ENCODE measurements at places on chromosomes 6 and 20. TPM values are rescaled to one million over a fixed set of nuclear protein-coding genes. Genes with fewer than 3 reads are reported as not detected.

DNA sequence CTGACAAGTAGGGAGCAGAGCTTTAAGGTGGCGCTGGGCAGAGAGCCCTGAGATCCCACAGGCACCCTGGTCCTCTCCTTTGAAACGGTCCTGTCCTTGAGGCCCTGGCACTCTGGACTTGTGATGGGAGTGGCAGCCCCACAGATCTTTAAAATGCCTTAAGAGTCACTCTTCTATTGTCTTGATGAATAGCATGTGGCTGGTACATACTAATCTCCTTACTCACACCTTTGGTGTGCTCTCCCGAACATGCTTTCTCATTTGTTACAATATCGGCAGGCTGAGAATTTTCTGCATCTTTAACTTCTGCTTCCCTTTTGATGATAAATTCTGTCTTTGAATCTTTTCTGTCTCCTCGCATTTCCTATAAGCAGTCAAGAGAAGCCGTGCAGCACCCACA lies 333.8 kb downstream of the TFAP2A start:
- DNase-seq: no peak
- H3K4me3 ChIP-seq: no peak overlapping the region
- no peaks in the 10 kb centered on the region for H3K27me3 ChIP-seq
- no peaks in the 10 kb centered on the region for H3K4me1 ChIP-seq
- no peak overlapping the region for H3K27ac ChIP-seq

GRCh38 chr6:7257521-7258230 lies 55.3 kb downstream of the SSR1 start:
- no peak for DNase-seq
- H3K4me3 ChIP-seq: no peak overlapping the region
- H3K27ac ChIP-seq: no peak overlapping the region
- H3K4me1 ChIP-seq: peaks cover 30% of the 10 kb centered on the region

DNA sequence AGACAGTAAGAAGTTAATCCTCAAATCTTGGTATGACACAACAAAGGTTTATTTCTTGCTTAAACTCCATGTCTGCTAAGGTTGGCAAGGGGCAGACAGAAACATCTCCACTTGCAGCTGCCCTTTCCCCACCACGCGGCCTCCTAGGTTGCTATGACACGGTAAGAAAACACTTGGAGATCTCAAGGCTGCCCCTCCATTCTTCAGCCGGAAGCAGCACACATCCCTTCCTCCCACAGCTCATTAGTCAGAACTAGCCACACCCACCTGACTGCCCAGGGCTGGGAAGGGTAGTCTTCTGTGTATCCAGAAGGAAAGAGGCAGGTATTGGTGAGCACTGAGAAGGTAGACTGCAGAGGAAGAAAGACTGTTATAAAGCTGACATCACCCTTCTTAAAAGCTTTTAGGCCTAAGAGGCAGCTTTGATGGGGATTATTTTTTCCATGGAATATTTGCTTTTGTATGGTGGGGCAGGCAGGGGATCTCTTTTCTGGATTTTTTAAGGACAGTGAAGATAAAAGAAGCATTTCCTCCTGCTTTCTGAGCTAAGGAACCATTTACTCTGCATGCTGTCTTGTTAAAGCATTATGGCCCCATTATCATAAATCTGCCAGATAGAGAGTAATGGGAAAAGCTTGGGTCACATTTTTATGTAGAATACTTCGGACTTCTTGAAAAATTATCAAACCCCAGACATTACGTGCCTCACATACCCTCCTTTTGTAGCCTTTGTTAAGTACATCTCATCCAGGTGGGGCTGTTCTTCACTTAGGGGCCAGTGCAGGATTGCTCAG lies 41.6 kb downstream of the MRAP2 start:
- no peak overlapping the region for H3K4me3 ChIP-seq
- H3K4me1 ChIP-seq: no peaks in the 10 kb centered on the region
- H3K36me3 ChIP-seq: peaks cover 11% of the 10 kb centered on the region
- no peak overlapping the region for H3K27ac ChIP-seq
- no peaks in the 10 kb centered on the region for H3K27me3 ChIP-seq
- no peak for DNase-seq

DNA sequence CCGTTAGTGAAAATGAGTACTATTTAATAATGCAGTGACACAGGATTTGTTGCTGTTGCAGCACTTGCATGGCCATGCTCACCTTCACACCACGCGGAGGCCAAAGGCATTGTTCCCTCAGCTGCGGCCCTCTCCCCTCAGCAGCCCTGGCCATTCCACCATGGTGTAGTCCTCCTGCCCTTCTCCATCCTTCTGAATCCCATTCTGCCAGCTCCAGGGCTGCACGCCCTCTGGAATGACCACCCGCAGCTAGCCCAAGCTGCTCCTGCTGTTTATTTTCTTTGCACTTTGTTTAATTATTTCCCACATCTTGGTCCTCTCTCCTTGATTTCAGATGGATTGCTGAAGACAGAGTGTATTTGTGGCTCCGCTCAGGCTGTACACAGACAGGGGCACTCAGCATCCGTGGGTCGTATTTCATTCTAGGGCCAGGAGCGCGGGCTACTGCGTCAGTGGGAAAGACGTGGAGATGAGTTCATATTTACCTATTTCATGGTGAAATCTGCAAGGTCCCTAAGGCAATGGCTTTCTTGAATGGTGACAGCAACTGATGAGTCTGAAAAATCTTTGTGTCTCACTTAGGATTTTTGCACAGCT lies 81.4 kb upstream of the DUSP22 start:
- no peak overlapping the region for H3K4me3 ChIP-seq
- peaks cover 43% of the 10 kb centered on the region for H3K4me1 ChIP-seq
- no peaks in the 10 kb centered on the region for H3K36me3 ChIP-seq
- H3K27me3 ChIP-seq: peaks cover 19% of the 10 kb centered on the region
- no peak overlapping the region for H3K27ac ChIP-seq

GRCh38 chr20:45967551-45968080 lies 4.4 kb downstream of the ZNF335 start:
- peaks cover 28% of the 10 kb centered on the region for H3K4me1 ChIP-seq
- no peak overlapping the region for H3K4me3 ChIP-seq
- H3K36me3 ChIP-seq: peaks cover 14% of the 10 kb centered on the region
- no peak for DNase-seq
- H3K27ac ChIP-seq: no peak overlapping the region
- no peaks in the 10 kb centered on the region for H3K27me3 ChIP-seq

- DNase-seq: no peak
- H3K36me3 ChIP-seq: peaks cover 8% of the 10 kb centered on the region
- peaks cover 17% of the 10 kb centered on the region for H3K4me1 ChIP-seq
- peaks cover 21% of the 10 kb centered on the region for H3K27me3 ChIP-seq
- no peak overlapping the region for H3K27ac ChIP-seq
Observed at GRCh38 chr6:714100-714499, 21.2 kb upstream of the EXOC2 start.

DNA sequence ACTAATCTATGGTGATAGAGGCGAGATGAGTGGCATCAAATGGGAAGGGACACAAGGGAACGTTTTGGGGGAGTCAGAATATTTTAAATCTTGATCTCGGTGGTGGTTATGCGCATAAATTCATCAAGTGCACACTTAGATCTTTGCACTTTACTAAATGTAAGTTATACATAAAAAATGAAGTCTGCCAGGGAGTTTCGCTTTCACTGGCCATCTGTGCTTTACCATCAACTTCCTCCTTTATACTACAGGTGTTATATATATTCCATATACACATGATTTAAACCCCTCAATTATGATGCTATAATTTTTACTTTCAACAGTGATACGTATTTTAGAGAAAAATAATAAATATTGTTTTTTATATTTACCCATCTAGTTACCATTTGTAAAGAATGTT lies 97.6 kb upstream of the AKIRIN2 start:
- H3K27ac ChIP-seq: peak overlapping the region; percentile 46
- peak overlapping the region; percentile 2 for H3K4me3 ChIP-seq
- DNase-seq: peak; percentile 48
- no peaks in the 10 kb centered on the region for H3K27me3 ChIP-seq
- peaks cover 36% of the 10 kb centered on the region for H3K4me1 ChIP-seq

DNA sequence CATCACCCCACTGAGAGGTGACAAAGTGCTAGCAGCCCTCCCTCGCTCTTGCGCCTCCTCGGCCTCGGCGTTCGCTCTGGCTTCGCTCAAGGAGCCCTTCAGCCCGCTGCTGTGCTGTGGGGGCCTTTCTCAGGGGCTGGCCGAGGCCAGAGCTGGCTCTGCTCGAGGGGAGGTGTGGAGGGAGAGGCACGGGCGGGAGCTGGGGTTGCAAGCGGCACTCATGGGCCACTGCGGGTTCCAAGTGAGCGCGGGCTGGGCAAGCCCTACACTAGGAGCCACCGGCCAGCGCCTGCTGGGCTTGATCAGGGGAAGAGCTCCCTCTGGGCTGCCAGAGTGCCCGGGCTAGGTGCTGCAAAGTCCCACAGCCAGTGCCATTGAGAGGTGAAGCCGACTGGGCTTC lies 964.8 kb upstream of the GJE1 start:
- H3K4me3 ChIP-seq: no peak overlapping the region
- no peak for DNase-seq
- no peaks in the 10 kb centered on the region for H3K36me3 ChIP-seq
- no peaks in the 10 kb centered on the region for H3K4me1 ChIP-seq

GRCh38 chr6:28712982-28713381 lies 187.3 kb downstream of the GPX5 start:
- DNase-seq: no peak
- H3K4me1 ChIP-seq: peaks cover 7% of the 10 kb centered on the region
- H3K36me3 ChIP-seq: peaks cover 22% of the 10 kb centered on the region
- peaks cover 52% of the 10 kb centered on the region for H3K27me3 ChIP-seq
- H3K27ac ChIP-seq: no peak overlapping the region

DNA sequence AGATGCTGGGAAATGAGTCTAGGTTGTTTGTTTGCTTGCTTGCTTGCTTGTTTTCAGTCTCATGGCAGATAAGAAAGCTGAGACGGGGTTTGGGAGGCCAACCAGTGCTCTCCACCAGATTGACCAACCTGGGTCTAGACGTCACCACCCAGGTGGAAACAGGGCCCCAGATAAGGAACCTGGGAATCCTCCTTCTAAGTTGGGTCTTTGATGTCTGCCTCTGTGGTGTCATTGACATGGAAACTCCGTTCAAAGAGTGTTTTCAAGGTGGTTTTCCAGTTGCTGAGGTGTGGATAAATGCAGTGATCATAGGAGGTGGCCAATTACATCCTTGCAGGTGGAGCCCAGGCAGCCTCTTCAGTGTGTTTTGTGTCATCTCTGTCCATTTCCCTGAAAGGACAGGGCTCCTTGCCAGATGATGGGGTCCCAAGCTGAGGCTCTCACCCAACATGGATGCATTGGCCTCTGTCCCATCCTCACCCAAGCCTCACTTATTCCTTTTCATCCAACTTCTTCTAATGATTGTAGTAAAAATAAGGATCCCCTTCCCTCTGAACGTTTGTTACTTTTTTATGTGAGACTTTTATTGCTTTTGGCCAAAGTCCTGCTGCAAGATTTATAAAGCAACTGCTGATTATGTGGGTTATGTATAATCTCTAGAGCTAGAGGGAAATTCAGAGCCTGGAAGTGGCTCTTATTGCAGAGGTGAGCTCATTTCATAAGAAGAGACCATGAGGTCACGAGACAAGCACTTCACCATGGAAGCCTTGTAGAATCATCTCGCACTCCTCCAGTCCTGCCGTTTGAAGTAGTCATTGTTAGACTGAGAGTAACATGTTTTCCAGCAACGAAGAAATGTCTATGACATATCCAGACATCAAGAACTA lies 32.0 kb upstream of the SYNDIG1 start:
- H3K4me3 ChIP-seq: no peak overlapping the region
- H3K27ac ChIP-seq: no peak overlapping the region
- H3K36me3 ChIP-seq: peaks cover under 1% of the 10 kb centered on the region
- no peaks in the 10 kb centered on the region for H3K4me1 ChIP-seq
- DNase-seq: no peak

GRCh38 chr20:14716351-14716801 lies 379.0 kb upstream of the FLRT3 start:
- H3K36me3 ChIP-seq: no peaks in the 10 kb centered on the region
- H3K4me3 ChIP-seq: no peak overlapping the region
- DNase-seq: no peak
- peaks cover 13% of the 10 kb centered on the region for H3K27me3 ChIP-seq
- H3K27ac ChIP-seq: no peak overlapping the region

GRCh38 chr6:133683606-133684005 lies 205.3 kb upstream of the TCF21 start:
- no peaks in the 10 kb centered on the region for H3K36me3 ChIP-seq
- H3K4me3 ChIP-seq: no peak overlapping the region
- H3K27ac ChIP-seq: no peak overlapping the region
- no peak for DNase-seq
- H3K4me1 ChIP-seq: no peaks in the 10 kb centered on the region

DNA sequence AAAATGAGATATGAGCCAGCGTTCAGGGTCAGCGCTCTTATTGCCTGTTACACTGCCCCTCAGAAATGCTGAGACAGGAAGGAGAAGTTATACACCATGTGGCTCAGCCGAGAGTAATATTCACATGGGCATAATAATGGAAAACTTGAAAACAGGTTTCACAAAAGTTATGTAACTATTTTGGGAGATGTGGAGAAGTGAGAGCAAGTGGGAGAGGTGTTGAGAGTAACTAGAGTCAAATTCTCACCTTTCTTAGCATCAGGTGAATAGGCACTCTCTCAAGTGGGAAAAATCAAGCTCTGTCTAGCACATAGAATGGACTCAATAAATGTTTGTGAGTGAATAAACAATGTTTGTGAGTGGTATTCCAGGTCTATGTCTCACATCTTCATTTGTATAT lies 94.5 kb downstream of the TBX18 start:
- no peaks in the 10 kb centered on the region for H3K27me3 ChIP-seq
- no peak overlapping the region for H3K4me3 ChIP-seq
- no peaks in the 10 kb centered on the region for H3K36me3 ChIP-seq
- H3K4me1 ChIP-seq: no peaks in the 10 kb centered on the region
- H3K27ac ChIP-seq: no peak overlapping the region
- DNase-seq: no peak

DNA sequence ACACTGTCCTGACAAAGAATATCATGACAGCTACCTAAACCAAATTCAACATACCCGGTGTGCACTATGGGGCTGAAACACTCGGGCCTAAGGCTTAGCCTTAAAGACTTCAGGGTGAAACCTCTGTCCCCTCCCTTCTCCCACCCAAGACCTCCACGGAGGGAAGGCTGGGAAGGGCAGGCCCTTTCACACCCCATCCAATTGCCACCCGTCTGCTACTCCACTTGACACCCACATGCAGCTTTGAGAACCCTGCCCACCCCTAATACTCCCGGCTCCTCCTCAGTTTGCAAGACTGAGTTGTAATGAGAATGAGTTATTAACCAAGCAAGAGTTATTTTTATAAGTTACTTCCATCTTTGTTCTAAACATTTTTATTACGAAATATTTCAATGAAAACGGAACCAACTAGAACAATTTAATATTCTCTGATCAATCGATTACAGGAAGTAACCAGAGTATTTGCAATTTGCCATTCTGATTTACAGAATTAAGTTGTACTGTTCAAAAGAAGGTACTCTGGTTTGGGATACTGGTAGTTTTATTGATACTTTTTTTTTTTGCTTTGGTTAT lies 3.7 kb downstream of the TAF4 start:
- no peaks in the 10 kb centered on the region for H3K27me3 ChIP-seq
- peaks cover 36% of the 10 kb centered on the region for H3K4me1 ChIP-seq
- no peak for DNase-seq
- no peaks in the 10 kb centered on the region for H3K36me3 ChIP-seq

GRCh38 chr20:16535277-16535676 lies 38.0 kb downstream of the KIF16B start:
- DNase-seq: no peak
- no peaks in the 10 kb centered on the region for H3K27me3 ChIP-seq
- H3K27ac ChIP-seq: no peak overlapping the region

GRCh38 chr6:157648561-157648960 lies 174.5 kb upstream of the SNX9 start:
- H3K4me1 ChIP-seq: peaks cover 11% of the 10 kb centered on the region
- H3K27ac ChIP-seq: no peak overlapping the region
- H3K4me3 ChIP-seq: no peak overlapping the region
- peaks cover 19% of the 10 kb centered on the region for H3K36me3 ChIP-seq

FAM83C gene
- polyA plus RNA-seq: not detected

TFAP2D gene
- not detected for polyA plus RNA-seq

TMC2 gene
- polyA plus RNA-seq: not detected

ZC3H12D gene
- polyA plus RNA-seq: 4.7 TPM
